ENCODE measurements at places on chromosomes 3 and 15. TPM values are rescaled to one million over a fixed set of nuclear protein-coding genes. Genes with fewer than 3 reads are reported as not detected.
A peak's percentile ranks its signal among the peaks of the same experiment; 100 is the strongest.

GRCh38 chr3:44136421-44136820 is 105.3 kb upstream of the TOPAZ1 start:
- H3K36me3 ChIP-seq: no peaks in the 10 kb centered on the region
- DNase-seq: no peak
- no peak overlapping the region for H3K27ac ChIP-seq
- no peaks in the 10 kb centered on the region for H3K4me1 ChIP-seq
- no peak overlapping the region for H3K4me3 ChIP-seq
- peaks cover 30% of the 10 kb centered on the region for H3K27me3 ChIP-seq

Gene OTOL1
- total RNA-seq: not detected

Gene GLDN
- total RNA-seq: 0.21 TPM

DNA sequence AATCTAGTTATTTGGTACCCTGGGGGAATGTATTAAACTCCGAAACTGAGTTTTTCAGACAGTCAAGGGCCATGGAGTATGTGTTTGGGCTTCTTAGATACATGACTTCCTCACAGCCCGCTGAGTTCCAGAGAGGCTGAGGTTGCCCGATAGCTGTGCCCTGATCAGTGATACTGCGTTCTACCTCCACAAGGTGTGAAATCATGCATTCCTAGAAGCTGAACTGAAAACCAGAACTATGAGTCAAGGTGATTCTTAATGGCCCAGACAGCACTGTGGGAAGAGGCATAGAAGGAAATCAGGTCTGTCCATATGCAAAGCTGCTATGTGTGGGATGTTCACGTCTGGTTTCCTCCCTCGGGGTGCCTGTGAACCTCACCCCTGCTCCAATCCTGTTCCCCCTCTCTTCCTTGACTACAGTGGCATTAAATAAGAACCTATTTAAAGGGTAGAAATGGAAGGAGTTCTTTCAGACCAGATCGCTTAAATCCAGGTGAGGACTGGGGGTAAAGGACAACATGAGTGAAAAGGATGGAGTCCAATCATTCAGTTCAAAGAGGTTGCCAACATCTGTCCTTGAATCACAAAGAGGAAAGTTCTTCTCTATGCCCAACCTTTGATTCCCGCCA is 74.3 kb downstream of the MYO1E start:
- H3K4me3 ChIP-seq: peak overlapping the region; percentile 28
- no peaks in the 10 kb centered on the region for H3K27me3 ChIP-seq
- no peak for DNase-seq

- peaks cover 6% of the 10 kb centered on the region for H3K4me1 ChIP-seq
- peaks cover 79% of the 10 kb centered on the region for H3K27me3 ChIP-seq
- peak overlapping the region; percentile 60 for H3K4me3 ChIP-seq
- DNase-seq: no peak
Measured at GRCh38 chr15:45130291-45131000, 652 bp downstream of the DUOX1 start.

DNA sequence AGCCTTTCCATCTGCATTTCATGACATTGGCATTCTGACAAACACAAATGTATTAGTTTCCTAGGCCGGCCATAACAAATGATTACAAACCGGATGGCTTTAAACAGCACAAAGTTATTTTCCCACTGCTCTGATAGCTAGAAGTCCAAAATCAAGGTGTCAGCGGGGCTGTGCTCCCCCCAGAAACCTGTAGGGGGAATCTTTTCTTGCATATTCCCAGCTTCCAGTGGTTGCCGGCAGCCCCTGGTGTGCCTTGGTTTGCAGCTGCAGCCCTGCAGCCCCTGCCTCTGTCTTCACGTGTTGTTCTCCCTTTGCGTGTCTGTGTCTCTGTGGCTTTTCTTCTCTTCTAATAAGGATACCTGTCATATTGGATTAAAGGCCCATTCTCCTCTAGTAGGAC is 79.0 kb upstream of the CDV3 start:
- no peaks in the 10 kb centered on the region for H3K36me3 ChIP-seq
- no peak overlapping the region for H3K27ac ChIP-seq
- no peak overlapping the region for H3K4me3 ChIP-seq
- DNase-seq: no peak
- H3K27me3 ChIP-seq: no peaks in the 10 kb centered on the region

GRCh38 chr3:8775181-8775580 is 5.8 kb upstream of the OXTR start:
- no peak for DNase-seq
- no peaks in the 10 kb centered on the region for H3K4me1 ChIP-seq
- no peaks in the 10 kb centered on the region for H3K36me3 ChIP-seq
- H3K4me3 ChIP-seq: no peak overlapping the region
- H3K27me3 ChIP-seq: peaks cover 69% of the 10 kb centered on the region

Gene DUSP7
- 15.8 TPM for total RNA-seq

GRCh38 chr15:58545307-58546065 is 113.7 kb downstream of the LIPC start:
- no peaks in the 10 kb centered on the region for H3K27me3 ChIP-seq
- H3K4me1 ChIP-seq: peaks cover 19% of the 10 kb centered on the region
- no peak for DNase-seq

GRCh38 chr3:86740751-86741150 is 250.2 kb downstream of the VGLL3 start:
- H3K36me3 ChIP-seq: no peaks in the 10 kb centered on the region
- H3K27ac ChIP-seq: no peak overlapping the region
- no peak overlapping the region for H3K4me3 ChIP-seq
- H3K27me3 ChIP-seq: no peaks in the 10 kb centered on the region
- H3K4me1 ChIP-seq: no peaks in the 10 kb centered on the region

Gene ADAMTS9
- total RNA-seq: not detected

Gene POC1A
- 1.4 TPM for total RNA-seq

GRCh38 chr15:37595426-37595970 is 338.9 kb upstream of the TMCO5A start:
- no peaks in the 10 kb centered on the region for H3K36me3 ChIP-seq
- H3K4me3 ChIP-seq: no peak overlapping the region
- no peak for DNase-seq

DNA sequence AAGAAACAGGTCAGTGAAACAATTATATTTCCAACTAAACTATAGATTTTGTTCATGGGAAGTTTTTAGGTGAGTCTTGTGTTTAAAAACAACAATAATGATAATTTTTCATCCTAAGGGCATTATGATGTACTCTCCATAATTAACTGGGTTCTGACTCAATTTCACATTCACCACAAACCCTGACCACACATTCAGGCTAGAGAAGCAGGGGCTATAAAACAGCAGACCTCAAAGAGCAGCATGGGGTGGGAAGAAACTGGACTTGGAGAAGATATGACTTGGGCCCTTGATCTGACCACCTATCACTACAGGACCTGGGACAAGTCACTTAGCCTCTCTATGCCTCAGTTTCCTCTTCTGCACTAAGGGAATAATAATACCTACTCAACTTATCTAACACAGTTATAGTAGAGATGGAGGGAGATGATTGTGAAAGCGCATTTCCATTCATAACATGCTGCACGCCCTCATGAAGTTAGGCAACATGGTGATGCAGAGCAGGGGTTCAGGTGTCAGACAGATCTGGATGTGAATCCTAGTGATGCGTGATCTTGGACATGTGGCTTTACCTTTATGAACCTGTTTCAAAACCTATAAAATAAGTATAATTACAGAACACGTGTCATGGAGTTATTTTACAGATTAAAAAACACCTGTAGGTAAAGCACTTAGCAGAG is 63.0 kb upstream of the ACP3 start:
- no peaks in the 10 kb centered on the region for H3K36me3 ChIP-seq
- no peak overlapping the region for H3K4me3 ChIP-seq
- peaks cover 2% of the 10 kb centered on the region for H3K4me1 ChIP-seq
- H3K27ac ChIP-seq: no peak overlapping the region
- no peak for DNase-seq
- peaks cover 30% of the 10 kb centered on the region for H3K27me3 ChIP-seq

GRCh38 chr3:190446573-190447279 is 3.0 kb downstream of the TMEM207 start:
- H3K27me3 ChIP-seq: no peaks in the 10 kb centered on the region
- peaks cover 8% of the 10 kb centered on the region for H3K4me1 ChIP-seq
- H3K27ac ChIP-seq: peak overlapping the region; percentile 89
- DNase-seq: no peak
- H3K4me3 ChIP-seq: peak overlapping the region; percentile 83

DNA sequence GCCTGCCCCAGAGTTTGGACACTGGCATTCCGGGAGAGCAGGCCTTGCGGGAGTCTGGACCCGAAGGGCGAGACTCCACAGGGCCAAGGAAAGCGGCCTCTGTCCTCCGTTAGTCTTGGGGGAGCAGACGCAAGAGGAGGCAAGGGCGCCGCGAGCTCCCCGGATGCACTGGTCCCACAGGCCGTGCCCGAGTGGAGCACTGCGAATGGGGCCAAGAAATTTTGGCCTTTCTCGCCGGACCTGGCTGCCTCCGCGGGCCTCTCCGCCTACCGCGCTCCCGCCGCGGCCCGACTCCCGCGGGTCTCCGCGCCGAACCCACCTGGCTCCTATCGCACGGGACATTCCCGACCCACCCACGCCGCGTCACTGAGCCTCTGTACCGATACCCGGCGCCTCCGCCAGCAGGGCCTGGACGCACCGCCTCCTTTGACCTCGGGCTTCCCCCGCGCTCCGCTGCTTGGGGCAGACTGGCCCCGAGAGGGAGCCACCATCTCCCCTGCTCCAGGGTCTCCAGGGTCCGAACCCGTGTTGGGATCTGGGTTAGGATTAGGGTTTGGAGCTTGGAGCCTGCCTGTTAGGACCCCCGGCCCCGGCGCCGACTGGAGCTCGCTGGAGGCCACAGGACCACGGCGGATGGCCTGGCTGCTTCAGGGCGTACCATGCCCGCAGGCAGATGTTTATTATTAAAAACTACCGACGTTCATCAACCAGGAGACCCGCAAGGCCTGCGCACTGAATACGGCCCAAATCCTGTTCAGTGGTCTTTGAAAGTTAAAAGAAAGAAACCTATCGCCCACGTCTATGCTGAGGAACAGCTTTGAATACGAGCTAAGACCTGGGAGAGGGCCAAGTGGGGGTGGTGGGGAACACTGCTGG is 11.7 kb downstream of the SHOX2 start:
- no peak for DNase-seq
- H3K27ac ChIP-seq: peak overlapping the region; percentile 72
- H3K27me3 ChIP-seq: peaks cover 84% of the 10 kb centered on the region
- no peak overlapping the region for H3K4me3 ChIP-seq
- H3K36me3 ChIP-seq: peaks cover 5% of the 10 kb centered on the region

GRCh38 chr15:52151353-52151752 is 38.8 kb upstream of the BCL2L10 start:
- no peak for DNase-seq
- no peak overlapping the region for H3K27ac ChIP-seq

Gene CYP1A1
- not detected for total RNA-seq

- H3K4me1 ChIP-seq: peaks cover 2% of the 10 kb centered on the region
- H3K36me3 ChIP-seq: no peaks in the 10 kb centered on the region
- no peak overlapping the region for H3K27ac ChIP-seq
Measured at GRCh38 chr3:118927449-118927848, 107.2 kb downstream of the IGSF11 start.

DNA sequence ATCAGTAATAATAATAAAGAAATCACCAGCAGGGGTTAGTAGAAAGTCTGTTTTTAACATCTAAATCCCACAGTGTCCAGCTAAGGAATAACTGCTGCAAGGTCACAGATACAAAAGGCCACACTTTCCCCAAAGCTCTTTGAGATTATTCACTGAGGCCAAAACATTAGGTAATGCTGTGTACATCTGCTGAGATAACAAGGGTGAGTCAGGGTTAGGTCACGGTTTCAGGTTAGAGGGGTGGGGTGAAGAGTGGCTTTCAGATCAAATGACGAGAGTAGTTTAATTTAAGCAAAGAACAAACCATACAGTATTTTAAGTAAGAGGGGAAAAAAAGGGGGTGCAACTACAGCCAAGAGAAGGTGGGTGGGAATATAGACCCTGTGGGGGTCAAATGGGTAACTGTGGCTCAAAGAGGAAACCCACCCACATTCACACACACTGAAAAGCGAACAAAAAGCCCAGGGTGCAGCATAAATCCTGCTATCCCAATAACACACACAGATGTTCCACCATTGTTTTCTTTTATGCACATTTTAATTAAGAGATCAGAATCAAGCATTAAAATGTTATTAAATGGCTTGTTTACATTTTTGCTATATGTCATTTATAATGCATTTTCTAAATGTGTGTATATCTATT is 412.9 kb downstream of the TIGIT start:
- no peak for DNase-seq
- H3K4me1 ChIP-seq: peaks cover 16% of the 10 kb centered on the region
- no peak overlapping the region for H3K27ac ChIP-seq
- H3K36me3 ChIP-seq: peaks cover 5% of the 10 kb centered on the region
- H3K4me3 ChIP-seq: no peak overlapping the region

- peak overlapping the region; percentile 6 for H3K27ac ChIP-seq
- no peak overlapping the region for H3K4me3 ChIP-seq
- H3K36me3 ChIP-seq: peaks cover 6% of the 10 kb centered on the region
- no peak for DNase-seq
- H3K4me1 ChIP-seq: peaks cover 2% of the 10 kb centered on the region
Measured at GRCh38 chr3:143613226-143613625, 235.0 kb downstream of the SLC9A9 start.

GRCh38 chr3:144141496-144141895 is 169.9 kb downstream of the DIPK2A start:
- H3K27ac ChIP-seq: no peak overlapping the region
- no peak for DNase-seq
- H3K27me3 ChIP-seq: peaks cover 8% of the 10 kb centered on the region
- no peak overlapping the region for H3K4me3 ChIP-seq

DNA sequence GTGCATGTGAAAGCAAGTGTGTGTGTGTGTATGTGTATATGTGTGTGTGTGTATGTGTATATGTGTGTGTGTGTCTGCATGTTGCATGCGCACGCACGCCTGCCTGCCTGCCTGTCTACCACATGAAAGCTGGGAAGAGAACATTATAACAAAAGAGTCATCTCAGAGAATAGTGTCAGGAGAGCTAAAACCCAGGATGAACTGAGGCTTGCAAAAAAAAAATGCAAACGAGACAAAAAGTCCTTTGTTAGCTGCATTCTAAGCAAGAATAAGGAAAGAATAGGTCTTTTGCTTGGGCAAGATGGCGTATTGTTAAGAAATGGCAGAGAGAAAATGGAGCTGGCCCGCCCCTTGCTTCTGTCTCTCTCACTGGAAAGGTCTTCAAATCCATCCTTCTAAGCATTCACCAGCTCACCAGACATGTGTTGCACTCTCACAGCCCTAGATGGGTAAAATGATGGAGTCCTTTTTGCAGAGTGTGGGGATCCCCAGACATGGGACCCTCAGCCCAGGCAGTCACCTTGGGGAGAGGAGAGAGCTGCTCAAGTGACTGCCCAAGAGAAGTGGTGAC is 16.4 kb downstream of the WNT7A start:
- peaks cover 6% of the 10 kb centered on the region for H3K36me3 ChIP-seq
- H3K27me3 ChIP-seq: no peaks in the 10 kb centered on the region
- H3K27ac ChIP-seq: peak overlapping the region; percentile 90
- peaks cover 50% of the 10 kb centered on the region for H3K4me1 ChIP-seq

GRCh38 chr15:92580933-92581445 is 74.6 kb downstream of the FAM174B start:
- no peak overlapping the region for H3K4me3 ChIP-seq
- H3K27ac ChIP-seq: no peak overlapping the region
- no peaks in the 10 kb centered on the region for H3K36me3 ChIP-seq

Gene TBC1D2B
- total RNA-seq: 91.0 TPM

Gene CLDN18
- not detected for total RNA-seq

GRCh38 chr3:104069114-104069513 is 1297.6 kb upstream of the ALCAM start:
- no peaks in the 10 kb centered on the region for H3K27me3 ChIP-seq
- H3K4me1 ChIP-seq: no peaks in the 10 kb centered on the region
- H3K36me3 ChIP-seq: no peaks in the 10 kb centered on the region
- no peak for DNase-seq

- H3K27ac ChIP-seq: no peak overlapping the region
- no peak for DNase-seq
- peaks cover 7% of the 10 kb centered on the region for H3K27me3 ChIP-seq
- no peak overlapping the region for H3K4me3 ChIP-seq
Measured at GRCh38 chr3:39941931-39942330, 132.5 kb downstream of the MYRIP start.

Gene AGBL1
- total RNA-seq: not detected
